Upper lobe of left lung (tissue), 6 donors: ENCODE measurements at places on chromosomes 5 and 9. TPM values are rescaled to one million over a fixed set of nuclear protein-coding genes. Genes with fewer than 3 reads are reported as not detected.

Gene CCL28
- 5.0 TPM for total RNA-seq

Gene FOXD4L3
- total RNA-seq: not detected

Gene FRMD3
- total RNA-seq: 21.6 TPM

Gene NR5A1
- not detected for total RNA-seq

Gene DOK3
- 113 TPM for total RNA-seq

Gene CER1
- not detected for total RNA-seq

DNA sequence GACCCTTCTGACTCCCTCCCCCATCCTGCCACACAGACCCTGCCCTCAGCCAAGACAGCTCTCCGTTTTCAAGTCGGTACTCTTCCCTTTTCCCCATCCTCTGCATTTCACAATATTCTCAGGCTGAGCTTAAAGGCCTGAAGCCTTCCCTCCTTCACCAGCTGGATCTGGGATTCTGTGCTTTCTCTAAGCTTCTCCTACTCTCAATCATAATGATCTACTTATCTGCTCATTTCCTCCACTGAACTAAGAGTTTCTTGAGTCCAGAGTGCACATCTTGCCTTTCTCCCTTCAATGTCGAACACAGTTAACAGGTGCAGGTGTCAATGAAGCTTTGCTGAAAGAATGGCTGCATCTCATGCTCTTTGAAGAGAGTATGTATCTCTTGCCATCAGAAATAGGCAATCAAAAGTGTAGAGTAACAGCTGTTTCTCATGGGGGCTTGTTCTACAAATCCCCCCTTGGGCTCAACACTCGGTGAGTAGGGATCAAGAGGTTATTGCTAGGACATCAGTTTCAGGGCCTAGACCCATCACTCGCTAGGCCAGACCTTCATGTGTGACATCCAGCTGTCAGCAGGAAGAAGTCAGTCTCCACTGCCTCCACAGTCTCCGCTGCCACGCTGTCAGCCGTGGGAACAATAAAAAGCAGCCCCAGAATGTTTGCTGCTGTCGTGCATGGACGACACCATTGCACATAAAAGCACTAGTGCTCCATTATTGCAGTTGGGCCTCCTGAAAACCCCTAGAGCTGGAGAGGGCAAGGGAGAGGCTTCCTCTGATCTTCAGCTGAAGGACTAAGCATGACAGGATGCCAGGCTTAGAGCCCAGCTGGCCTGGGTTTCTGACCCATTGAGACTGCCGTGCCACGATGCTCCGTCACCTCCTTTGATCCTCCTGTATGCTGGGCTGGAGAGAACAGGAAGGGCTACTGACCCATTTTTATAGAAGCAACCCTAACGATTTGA is 23.7 kb downstream of the TRAF1 start:
- no peak overlapping the region for H3K27ac ChIP-seq
- H3K27me3 ChIP-seq: no peaks in the 10 kb centered on the region
- H3K4me1 ChIP-seq: no peaks in the 10 kb centered on the region
- no peak for DNase-seq

DNA sequence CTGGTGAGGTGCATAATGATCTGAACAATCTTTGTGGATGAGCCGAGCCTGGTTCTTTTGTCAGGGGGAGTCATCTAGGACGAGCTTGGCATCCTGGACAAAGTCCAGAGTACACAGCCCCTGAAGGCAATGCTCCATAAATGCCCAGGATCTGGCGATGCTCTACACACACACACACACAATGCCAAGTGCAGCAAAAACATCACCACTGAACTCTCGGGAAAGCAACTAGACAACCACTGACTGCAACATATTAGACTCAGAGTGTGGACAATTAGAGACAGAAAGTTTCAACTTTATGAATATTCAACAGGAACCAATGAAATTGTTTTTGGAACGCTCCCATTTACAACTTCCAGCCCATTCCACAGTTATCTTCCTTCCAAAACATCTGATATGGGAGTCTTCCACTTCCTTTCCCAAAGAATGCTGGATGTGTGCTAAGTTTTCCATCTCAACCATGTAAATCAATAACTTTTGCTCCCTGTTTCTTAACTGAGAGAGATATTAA is 227.6 kb upstream of the ANKRD55 start:
- no peak overlapping the region for H3K4me3 ChIP-seq
- no peak for DNase-seq
- no peak overlapping the region for H3K27ac ChIP-seq

- H3K4me3 ChIP-seq: no peak overlapping the region
- H3K4me1 ChIP-seq: no peaks in the 10 kb centered on the region
- no peaks in the 10 kb centered on the region for H3K27me3 ChIP-seq
These were observed 54.0 kb downstream of the SECISBP2 start for GRCh38 chr9:89372230-89372816.

DNA sequence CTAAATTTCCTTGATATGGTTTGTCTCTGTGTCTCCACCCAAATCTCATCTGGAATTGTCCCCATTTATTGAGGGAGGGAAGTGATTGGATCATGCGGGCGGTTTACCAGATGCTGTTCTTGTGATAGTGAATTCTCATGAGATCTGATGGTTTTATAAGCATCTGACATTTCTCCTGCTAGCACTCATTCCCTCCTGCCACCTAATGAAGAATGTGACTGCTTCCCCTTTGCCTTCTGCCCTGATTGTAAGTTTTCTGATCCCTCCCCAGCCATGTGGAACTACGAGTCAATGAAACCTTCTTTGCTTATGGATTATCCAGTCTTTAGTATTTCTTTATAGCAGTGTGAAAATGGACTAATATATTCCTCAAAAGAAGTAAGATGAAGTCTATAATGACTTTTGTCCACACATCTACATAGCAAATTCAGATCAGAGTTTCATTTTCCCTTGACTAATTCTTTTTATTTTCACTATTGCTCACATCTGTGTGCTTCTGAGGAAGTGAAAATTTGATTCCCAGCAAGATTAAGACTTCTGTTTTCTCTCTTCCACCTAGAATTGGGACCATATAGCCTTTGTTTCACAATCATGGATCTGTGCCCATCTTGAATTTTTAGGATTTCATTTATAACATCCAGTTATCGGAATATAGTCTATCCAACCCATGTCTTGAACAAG is 393.5 kb downstream of the DMAC1 start:
- no peaks in the 10 kb centered on the region for H3K27me3 ChIP-seq
- no peaks in the 10 kb centered on the region for H3K4me1 ChIP-seq
- H3K4me3 ChIP-seq: no peak overlapping the region
- H3K36me3 ChIP-seq: no peaks in the 10 kb centered on the region
- DNase-seq: no peak

GRCh38 chr5:90483206-90483605 is 8.5 kb downstream of the POLR3G start:
- no peaks in the 10 kb centered on the region for H3K4me1 ChIP-seq
- no peak overlapping the region for H3K4me3 ChIP-seq
- no peak overlapping the region for H3K27ac ChIP-seq
- H3K36me3 ChIP-seq: no peaks in the 10 kb centered on the region
- H3K27me3 ChIP-seq: no peaks in the 10 kb centered on the region

GRCh38 chr5:89755024-89755423 is 654.5 kb downstream of the CETN3 start:
- no peaks in the 10 kb centered on the region for H3K4me1 ChIP-seq
- no peak overlapping the region for H3K27ac ChIP-seq
- no peak for DNase-seq
- no peak overlapping the region for H3K4me3 ChIP-seq
- H3K36me3 ChIP-seq: no peaks in the 10 kb centered on the region

DNA sequence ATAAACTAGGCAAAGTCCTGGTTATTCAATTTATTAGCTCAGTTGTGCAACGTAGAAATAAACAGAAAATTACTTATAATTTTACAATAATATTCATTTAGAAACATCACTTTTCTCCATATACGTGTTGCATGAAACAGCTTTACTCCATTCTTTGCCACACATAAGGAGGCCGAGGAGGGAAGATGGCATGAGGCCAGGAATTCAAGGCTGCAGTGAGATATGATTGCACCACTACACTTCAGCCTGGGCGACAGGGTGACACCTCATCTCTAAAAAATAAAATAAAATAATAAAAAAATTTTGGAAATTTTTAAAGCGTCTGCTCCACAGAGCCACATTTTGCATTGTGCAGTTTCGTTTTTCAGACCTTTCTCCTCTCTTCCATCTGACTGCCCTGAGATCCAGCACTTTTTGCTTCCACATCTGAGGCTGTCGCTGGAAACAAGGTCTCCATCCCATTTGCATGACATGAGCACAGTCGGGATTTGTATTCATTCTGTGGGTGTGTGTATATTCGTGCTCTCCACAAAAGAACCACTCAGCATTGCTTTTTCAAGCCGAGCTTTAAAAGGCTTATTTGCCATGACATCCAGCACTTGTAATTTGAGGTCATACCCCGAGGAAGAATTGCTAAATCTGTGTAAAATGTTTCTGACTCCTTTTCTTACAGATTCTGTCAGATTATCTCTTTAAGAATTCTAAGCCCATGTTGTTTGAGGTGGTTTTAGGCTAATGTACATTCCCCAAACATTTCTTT is 98.6 kb upstream of the MSX2 start:
- DNase-seq: no peak
- H3K27me3 ChIP-seq: no peaks in the 10 kb centered on the region
- no peaks in the 10 kb centered on the region for H3K36me3 ChIP-seq
- H3K27ac ChIP-seq: no peak overlapping the region
